ENCODE measurements at places on chromosomes 2 and 18. TPM values are rescaled to one million over a fixed set of nuclear protein-coding genes. Genes with fewer than 3 reads are reported as not detected.

The L3MBTL4 gene
- 1.0 TPM for total RNA-seq

The TLX2 gene
- not detected for total RNA-seq

The IL36G gene
- total RNA-seq, result not detected

The IL36B gene
- not detected for total RNA-seq

The PRKAG3 gene
- not detected for total RNA-seq

The SULT1C4 gene
- not detected for total RNA-seq

The CRACDL gene
- 1.4 TPM for total RNA-seq

The DSG4 gene
- total RNA-seq, result under 0.01 TPM
